ENCODE measurements at places on chromosomes 16 and 17.

DNA sequence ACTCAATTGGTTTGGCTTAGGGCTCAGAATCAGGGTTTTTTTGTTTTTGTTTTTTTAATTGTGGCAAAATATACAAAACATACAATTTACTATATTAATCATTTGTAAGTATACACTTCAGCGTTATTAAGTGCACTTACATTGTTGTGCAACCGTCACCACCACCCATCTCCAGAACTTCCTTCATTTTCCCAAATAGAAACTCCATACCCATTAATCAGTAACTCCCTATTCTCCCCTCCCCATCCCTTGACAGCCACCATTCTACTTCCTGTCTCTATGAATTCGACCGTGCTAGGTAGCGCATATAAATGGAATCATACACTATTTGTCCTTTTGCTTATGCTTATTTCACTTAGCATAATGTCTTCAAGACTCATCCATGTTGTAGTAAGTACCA is 45.2 kb upstream of the DHX40 start:
- no peak for DNase-seq

DNA sequence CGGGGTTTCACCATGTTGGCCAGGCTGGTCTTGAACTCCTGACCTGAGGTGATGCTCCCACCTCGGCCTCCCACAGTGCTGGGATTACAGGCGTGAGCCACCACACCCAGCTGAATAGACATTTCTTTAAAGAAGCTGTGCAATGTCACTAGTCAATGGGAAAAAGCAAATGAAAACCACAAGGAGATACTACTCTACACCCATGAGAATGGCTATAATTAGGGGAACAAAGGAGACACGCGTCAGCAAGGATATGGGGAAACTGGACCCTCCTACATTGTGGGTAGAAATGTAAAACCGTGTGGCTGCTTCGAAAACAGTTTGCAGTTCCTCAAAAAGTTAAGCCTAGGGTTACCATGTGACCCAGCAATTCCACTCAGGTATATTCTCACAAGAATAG is 103.4 kb downstream of the VPS53 start:
- DNase-seq: no peak

- DNase-seq: no peak
These were observed 210.4 kb downstream of the CA10 start for GRCh38 chr17:51948128-51948527.

DNA sequence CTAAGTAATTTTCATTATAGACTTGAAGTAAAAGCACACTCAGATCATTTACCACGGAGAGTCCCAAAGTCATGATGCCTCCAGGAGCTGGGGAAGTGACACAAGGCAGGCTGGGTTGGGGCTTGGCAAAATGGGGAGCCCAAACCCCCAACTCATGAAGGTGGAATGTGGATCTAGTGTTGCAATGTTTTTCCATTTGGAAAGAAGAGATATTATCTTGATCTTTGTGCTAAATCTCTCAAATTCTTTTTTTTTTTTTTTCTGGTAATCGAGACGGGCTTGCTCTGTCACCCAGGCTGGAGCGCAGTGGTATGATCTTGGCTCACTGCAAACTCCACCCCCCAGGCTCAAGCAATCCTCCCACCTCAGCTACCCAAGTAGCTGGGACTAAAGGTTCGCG is 7.5 kb upstream of the KCNG4 start:
- DNase-seq: no peak

GRCh38 chr17:79532107-79532790 is 78.6 kb downstream of the RBFOX3 start:
- no peak for DNase-seq

DNA sequence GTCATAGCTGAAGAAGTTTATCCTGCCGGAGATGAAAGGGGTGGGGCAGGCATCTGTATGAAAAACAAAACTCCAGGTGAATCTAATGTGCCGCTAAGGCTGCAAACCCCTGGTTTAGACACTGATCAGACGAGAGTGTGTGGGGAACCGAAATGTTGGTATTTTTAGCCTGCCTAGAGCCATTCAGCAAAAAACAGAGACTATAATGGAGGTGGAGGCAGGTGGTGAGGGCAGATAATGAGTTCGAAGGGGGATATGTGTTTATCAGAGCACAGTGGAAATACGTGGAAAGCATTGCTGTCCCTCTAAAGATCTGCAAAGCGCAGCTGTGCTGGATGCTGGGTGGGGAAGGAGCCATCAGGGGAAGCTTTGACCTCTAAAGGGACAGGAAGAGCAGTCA is 127.5 kb upstream of the WSCD1 start:
- no peak for DNase-seq

DNA sequence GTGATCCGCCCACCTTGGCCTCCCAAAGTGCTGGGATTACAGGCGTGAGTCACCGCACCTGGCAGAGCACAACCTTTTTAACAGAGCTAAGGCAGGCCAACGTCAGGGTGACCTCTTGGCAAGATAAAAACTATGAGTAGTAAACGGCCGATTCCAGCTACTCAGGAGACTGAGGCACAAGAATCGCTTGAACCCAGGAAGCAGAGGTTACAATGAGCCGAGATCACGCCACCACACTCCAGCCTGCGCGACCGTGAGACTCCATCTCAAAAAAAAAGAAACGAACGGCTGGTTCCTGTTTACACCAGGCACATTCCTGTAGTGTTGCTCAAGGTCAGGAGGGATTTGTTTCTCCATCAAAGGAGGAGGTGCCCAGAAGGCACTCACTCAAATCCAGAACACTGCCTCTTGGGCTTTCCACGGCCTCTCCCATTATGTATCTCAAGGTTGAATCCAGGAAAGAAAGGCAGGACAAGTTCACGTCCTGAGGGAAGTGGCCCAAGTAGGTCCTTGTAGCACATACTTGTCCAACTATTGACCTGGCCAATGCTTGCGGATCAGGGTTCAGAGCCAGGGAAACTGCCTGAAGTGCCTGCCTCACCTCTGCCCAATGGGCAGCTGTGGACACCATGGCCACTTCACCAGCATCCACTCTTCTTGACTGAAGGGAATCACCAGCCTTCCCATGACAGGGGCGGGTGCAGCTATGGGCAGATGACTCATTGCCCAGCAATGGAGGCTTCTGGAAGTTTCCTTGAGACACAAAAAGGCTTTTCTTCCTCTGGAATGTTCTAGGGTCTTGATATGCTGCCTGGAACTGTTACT is 13.5 kb downstream of the KNOP1 start:
- no peak for DNase-seq

DNA sequence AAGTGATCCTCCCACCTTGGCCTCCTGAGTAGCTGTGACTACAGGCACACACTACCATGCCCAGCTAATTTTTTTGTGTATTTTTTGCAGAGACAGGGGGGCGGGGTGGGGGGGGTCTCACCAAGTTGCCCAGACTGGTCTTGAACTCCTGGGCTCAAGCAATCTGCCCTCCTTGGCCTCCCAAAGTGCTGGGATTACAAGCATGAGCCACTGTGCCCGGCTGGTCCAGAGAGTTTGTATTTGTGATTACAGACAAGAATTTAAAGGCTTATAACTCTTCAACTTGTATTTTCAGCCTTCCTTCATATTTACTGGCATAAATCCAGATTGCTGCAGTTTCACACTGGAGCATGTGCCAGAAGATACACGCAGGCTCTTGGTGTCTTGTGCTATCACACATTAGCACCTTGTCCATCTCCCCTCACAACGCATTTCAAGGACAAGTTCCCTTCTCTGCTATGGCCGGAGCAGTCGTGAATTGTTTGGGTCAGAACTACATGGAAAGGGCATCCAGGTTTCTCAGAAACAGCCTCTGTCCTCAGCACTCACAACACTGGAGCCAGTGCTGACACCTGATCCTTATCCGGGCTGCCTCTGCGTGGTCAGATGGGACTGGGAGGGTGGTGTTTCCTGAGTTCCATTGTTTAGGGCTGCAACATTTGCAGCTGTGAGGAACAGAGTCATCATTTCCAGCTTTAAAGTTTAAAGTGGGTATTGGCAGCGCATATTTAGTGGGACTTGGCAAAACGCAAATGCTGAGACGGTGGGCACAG is 28.1 kb downstream of the WSCD1 start:
- no peak for DNase-seq

DNA sequence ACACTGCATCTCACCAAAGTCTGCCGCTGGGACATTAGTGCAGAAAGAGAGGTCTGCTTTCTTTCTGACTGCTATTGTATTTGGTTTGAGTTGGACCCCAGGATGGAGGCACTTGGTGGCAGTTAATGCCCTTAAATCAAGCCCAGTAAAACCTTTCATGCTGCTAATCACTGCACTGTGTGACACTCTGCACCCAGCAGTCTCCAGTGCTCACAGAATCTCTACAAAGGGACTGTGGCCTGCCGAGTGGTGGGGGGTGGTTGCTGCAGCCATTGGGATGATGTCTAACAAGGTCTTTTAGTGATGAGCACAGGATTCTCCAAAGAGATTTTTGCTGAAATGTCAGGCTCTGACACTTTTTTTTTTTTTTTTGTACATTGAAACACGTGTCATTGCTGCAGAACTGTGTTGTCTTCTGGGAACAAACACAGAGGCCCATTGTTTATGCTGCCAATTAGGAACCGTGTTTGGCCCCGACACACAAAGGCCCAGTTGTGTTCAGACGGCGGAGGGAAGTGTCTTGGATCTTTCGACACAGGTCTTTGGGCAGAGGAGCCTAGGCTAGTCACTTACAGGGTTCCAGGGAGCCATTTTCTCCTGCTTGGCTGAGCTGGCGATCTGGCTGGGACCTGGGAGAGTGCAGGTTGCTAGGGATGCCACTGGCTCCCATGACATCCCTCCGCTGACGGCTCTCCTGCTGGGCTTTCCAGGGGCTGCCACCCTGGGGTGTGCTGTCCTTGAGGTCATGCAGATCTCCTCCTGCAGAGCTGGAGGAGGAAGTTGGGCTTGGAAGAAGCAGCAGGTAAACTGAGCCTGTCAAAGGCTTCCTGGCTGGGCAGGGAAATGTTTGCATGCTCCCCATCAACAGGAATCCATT is 16.2 kb upstream of the TNRC6C start:
- DNase-seq: no peak

DNA sequence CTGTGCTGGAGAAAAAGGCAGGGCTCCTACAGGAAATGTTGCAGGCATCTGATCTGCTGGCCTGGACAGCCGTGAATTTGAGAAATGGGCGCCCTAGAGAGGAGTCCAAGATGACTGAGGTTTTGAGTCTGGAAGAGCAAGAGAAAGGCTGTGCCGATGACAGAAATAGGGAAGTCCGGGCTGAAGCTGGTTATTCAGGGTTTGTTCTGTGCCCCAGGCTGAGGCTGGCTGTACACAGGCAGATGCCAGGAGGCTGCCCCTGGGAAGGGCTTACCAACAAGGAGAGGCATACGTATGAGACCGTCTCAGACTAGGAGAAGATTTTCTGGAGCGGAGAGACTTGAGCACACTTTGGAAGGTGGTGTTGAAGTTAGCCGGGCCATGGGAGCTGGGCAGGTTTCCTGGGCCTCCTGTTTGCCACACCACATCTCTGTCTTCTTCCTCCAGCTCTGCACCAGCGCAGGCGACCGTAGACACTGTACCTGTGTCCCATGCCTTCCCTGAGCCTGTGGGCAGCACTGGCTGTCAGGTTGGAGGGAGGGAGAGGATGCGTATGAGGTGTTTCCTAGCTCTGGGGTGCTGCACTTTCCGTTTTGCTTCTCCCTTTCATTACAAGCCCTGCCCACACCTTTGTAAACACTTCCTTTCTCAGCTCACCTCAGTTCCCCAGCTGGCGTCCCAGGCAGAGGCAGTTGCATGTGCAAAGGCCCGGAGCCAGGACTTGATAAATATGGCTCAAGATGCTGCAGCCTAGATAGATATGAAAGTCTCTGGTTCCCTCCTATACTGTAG is 80.8 kb downstream of the SPECC1 start:
- no peak for DNase-seq

Measured in HS-5 (cell line).